Central memory CD8-positive, alpha-beta T cell (primary cell): ENCODE measurements at places on chromosomes 1 and 21.

DNA sequence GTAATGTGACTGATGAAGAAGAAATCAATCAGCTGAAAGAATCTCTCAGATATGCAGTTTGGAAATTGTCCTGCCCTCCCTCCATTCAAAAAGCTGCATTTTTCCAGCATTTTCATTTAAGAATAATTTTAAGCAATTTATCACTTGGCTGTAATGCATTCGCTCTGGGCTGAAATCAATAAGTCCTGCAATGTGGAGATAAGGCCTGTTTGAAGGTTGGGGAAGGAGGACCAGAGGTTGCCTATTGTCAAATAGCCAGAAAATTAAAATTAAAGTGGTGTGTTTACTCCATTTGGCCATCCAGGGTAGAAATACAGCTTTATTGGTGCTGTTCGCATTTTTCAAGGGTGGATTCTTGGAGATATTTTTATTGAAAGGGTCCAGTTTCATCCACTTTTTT lies 187.6 kb upstream of the NFIA start:
- DNase-seq: no peak

- DNase-seq: no peak
These were observed 306.0 kb downstream of the ASTN1 start for GRCh38 chr1:176858433-176858916.

GRCh38 chr1:54543729-54544496 lies 4.1 kb upstream of the ACOT11 start:
- no peak for DNase-seq

DNA sequence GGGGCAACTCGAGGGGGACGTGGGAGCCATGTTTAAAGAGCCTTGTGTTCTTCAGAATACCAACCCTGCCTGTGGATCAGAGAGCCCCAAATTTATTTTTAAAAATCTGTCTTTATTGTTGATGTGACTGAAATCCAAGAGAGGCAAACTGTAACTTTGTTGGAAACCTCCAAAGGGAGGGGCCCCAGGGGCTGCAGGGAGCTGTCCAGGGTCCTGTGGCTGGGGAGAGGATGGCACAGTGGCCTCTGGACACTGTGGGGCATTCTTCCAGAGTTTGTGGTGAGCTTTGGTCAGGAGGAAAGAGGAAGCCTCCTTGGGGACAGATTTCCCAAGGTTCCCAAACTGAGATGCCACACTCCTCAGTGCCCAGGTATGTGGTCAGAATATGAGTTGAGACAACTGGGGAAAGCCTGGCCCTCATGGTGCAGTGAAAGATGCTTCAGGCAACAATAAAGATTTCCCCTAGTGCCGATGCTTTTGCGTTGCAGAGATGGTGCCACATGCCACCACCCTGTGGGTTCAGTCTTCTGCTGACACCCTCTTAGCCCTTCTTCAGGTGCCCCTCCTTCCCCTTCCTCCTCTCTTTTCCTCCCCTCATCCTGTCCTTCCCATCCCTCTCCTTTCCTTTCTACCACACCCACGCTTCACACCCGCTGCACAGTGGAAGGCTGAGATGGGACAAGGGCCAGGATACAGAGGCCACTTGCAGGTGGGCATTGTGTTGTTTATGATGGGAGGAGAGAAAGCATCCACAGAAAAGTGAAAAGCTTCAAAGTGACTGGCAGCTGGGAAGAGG lies 122.1 kb downstream of the UCK2 start:
- DNase-seq: no peak

GRCh38 chr21:43771199-43771675 lies 4.9 kb downstream of the CSTB start:
- DNase-seq: no peak
